Amygdala (tissue), 56 donors: ENCODE measurements at places on chromosomes 1 and 21.

- no peak for DNase-seq
Observed at GRCh38 chr1:67211589-67212563, 45.6 kb downstream of the IL23R start.

GRCh38 chr1:117642963-117643362 is 37.1 kb downstream of the TENT5C start:
- no peak for DNase-seq

- no peak for DNase-seq
Observed at GRCh38 chr21:29496337-29496736, 197.6 kb downstream of the BACH1 start.

- DNase-seq: no peak
Observed at GRCh38 chr1:24898909-24899439, 31.1 kb downstream of the RUNX3 start.

DNA sequence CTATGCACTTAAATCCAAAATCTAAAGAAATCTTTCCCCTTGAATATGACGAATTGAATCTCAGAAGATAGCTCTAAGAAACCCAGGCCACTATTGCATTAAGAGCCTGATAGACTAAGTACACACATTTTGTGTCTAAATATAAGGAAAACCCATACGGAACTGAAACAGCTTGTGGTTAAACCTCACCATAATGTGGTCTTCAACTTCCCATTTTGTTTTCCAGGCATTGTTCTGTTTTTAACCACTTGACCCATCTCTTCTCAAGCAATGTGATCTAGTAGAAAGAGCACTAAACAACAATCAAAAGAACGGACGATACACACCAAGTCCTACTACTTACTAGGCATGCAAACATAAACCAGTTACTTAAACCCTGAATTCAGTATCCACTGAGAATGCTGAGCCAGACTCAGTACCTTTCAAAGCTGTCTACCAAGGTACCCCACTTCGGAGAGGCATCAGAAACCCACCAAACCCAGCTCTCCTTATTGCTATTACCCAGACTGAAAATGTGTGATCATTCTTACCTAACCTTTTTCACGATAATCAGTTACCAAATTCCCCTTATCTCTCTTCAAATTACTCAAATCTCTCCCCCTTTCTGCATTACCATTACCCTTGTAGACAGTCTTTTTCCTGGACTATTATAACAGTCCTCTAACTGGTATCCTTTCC is 12.8 kb downstream of the OTUD7B start:
- DNase-seq: no peak

DNA sequence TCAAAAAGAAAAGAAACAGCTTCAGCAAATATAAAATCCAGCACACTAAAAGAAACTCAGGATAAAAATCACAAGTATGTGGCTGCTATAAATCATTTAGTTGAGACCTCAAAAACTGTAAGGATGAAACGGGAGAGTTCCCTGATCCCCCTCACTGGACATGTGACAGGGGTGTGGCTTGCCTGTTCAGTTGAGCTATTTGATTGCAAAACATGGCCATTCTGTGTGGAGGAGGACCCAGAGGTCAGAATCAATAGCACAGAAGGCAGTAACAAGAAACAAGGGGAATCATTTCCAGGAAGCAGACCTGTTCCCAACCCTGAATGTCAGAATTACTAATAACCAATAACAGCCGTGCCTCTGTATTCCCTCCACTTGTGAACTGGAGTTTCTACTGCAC is 27.9 kb downstream of the RBM11 start:
- no peak for DNase-seq

DNA sequence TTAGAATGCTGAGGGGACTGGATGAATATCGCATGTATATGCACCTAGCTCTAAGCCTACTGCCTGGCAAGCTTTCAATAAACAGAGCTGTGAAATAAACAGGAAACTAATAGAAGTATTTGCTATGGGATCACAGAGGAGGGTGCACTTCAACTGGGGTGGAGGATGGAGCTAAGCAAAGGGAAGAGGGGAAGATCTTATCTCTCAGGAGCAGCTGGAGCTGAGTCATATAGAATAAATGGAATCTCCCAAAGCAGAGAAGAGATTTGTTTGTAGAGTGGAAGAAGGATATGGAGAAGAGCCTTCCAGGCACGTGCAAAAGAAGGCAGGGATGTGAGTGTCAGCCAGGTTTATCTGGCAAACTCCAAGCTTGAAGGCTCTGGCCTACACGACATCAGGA is 17.0 kb upstream of the KCNA10 start:
- no peak for DNase-seq

- no peak for DNase-seq
Observed at GRCh38 chr1:175303201-175303707, 110.7 kb upstream of the KIAA0040 start.
